Vagina (tissue), 2 donors: ENCODE measurements at places on chromosomes 2 and 18.

- DNase-seq = no peak
Measured at GRCh38 chr2:46294176-46294836, 2.9 kb upstream of the EPAS1 start.

- no peak for DNase-seq
Measured at GRCh38 chr2:3340144-3340543, 37.5 kb downstream of the EIPR1 start.

DNA sequence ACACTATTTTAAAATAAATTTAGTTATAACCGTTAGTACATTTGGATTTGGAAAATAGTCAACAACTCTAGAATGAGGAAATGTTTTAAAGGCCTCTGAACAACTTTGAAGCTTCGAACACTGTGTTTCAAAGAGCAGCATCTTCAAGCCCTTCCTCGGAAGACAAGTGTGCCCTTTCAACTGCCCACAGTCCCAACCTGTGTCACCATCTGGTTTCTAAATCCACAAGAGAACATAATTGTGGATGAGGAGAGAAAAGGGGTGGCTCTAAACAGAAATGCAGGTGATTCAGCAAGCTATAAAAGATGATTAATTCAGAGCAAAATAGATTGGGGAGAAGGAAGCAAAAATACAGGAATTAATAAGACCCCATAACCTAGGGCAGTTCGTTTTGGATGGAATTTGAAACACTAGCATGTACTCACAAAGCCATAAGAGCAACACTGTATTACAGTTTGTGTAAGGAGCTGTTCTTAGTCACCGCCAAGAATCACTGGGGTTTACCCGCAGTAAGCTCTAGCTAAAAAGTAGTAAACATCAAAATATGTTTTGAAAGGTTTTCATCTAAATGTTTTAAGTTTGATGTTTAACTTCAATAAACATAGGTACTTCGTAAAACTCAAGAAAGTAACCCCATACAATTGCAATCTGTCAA lies 160.7 kb downstream of the EIPR1 start:
- no peak for DNase-seq

DNA sequence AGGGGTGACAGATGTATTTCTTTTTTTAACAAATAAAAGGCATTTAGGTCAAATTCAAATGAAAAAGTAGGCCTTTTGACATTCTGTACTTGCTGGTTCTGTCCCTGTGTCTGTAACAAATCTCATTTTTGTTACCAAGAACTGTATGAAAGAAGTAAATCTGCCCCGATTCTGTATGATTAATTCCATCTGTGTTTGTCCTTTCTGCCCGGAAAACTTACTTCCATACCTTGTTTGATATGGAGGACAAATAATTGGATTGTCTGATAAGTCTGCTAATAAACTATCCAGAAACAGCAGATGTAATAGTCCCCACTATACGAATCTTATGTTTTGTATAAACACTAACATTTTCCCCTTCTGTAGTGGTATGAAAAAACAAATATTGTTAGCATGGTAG lies 69.8 kb downstream of the MEX3C start:
- DNase-seq = no peak

DNA sequence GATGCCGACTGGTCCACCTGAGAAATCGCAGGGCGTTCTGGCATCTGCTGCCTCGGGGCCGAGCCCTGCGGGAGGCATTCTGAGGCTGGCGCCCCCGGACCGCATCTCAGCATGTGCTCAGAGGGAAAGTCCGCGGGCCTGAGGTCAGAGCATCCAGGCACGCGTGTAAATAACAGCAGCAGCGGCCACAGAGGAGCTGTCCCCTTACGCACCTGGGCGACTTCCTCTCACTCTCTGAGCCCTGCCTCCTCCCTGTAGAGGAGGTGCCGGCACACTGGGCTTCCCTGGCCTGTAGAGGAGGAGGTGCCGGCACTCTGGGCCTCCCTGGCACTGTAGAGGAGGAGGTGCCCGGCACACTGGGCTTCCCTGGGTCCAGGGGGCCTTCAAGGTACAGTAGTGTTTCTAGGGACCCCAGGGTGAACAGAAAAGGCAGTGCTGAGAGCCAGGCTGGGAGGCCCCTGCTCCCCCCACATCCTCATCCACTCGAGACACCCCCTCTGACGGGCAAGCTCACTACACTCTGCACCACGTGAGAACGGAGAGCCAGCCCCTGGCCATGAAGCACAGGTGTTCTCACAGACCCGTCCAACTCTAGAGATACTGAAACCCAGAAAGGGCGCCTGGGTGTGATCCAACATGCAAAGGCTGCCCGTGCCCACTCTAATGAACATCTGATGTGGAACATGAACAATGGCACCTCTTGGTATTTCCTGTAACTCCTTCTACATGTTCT lies 263.5 kb downstream of the HDAC4 start:
- DNase-seq = no peak

GRCh38 chr2:95353613-95354468 lies 48.7 kb upstream of the FAHD2A start:
- DNase-seq = no peak

- no peak for DNase-seq
Measured at GRCh38 chr2:112272669-112273068, 2.7 kb upstream of the ZC3H6 start.

DNA sequence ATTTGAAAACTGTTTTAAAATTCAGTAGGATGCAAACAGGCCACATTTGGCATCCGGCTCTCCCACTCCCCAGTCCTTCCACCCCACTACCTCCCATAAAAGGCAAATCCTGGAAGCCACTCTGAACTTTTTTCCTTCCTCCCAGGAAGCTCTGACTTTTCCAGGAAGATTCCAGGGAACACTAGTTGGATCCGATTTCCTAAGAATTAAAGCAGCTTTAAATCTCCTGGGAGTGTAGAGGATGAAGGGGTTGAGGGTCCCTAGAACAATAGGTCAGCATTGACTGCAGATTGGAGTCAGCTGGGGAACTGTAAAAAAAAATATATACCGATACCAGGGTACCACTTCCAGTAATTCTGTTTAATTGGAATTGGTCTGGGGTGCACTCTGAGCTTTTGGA lies 76.9 kb downstream of the CRIM1 start:
- no peak for DNase-seq

GRCh38 chr2:172107690-172108586 lies 5.2 kb upstream of the DLX2 start:
- no peak for DNase-seq
